ENCODE measurements at places on chromosomes 7 and 10.

DNA sequence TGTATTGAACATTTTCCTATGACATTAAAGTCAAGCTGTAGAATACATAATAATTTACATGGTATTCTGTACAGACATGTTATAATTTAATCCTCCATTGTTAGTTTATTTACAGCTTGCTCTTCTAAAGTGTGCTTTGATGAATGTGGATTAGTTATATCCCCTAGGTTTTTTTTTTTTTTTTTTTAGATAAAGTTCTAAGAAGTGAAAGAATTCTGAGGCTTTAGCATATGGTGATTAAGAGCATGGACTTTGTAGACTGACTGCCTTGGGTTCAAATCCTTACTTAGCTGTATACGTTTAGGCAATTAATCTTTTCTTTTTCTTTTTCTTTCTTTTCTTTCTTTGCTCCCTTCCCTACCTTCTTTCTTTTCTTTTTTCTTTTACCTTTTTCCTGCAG, 44.9 kb downstream of the MKLN1 start:
- no peak for DNase-seq

DNA sequence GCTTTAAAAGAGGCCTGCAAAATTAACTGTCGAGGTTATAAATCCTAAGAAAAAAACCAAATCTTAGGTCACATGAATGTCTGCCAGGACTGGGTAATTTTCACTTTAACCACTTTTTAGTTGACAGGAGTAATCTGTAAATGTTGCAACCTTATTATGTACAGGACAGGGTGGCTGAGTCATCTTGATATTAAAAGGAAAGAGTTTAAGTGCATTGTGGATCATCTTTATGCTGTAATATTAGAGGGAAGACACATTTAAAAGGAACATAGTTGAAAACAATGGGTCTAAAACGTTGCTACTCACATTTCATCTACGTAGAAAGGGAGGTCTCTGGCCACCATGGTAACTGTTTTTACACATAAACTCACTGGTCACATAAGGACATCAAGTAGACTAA, 115.5 kb downstream of the LSMEM1 start:
- DNase-seq, result no peak

- no peak for DNase-seq
Measured at GRCh38 chr7:11480143-11480542, 351.9 kb downstream of the THSD7A start.

DNA sequence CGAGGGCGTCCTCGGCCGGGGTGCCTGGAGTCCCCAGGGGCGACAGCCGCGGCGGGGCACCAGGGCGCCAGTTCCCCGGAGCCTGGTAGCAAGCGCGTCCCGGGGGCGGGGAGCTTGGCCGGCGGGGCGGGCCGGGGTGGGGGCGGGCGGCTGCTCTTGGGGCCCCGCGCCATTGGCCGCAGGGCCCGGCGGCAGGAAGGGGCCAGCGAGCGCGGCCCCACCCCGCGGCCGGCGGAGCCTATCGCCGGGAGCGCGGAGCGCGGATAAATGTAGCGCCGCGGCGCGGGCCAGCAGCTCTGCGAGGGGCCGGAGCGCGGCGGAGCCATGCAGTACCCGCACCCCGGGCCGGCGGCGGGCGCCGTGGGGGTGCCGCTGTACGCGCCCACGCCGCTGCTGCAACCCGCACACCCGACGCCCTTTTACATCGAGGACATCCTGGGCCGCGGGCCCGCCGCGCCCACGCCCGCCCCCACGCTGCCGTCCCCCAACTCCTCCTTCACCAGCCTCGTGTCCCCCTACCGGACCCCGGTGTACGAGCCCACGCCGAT, at the start of gene HHEX:
Gene HHEX, plus strand, starts transcription at position 293 of the 548 bp plus-strand sequence. Its CDS starts 32 bp downstream, at position 325.
- DNase-seq, result peak; percentile 97

DNA sequence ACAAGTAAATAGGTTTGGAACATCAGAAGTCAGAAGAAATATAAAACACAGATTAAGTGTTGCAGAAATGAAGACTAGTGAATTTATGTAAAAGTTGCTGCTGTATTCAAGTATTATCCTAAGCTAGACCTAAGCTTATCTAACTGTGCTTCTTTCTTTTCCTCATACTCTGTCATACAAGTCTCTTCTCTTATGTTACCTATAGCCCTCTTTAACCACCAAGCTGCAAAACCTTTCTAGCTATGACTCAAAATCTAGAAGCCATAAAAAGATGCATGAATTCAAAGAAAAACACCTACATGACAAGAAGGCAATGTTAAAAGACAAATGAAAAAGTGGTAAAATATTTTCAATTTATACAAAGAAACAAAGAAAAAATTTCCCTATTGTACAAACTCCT, 23.0 kb downstream of the DENND11 start:
- no peak for DNase-seq

DNA sequence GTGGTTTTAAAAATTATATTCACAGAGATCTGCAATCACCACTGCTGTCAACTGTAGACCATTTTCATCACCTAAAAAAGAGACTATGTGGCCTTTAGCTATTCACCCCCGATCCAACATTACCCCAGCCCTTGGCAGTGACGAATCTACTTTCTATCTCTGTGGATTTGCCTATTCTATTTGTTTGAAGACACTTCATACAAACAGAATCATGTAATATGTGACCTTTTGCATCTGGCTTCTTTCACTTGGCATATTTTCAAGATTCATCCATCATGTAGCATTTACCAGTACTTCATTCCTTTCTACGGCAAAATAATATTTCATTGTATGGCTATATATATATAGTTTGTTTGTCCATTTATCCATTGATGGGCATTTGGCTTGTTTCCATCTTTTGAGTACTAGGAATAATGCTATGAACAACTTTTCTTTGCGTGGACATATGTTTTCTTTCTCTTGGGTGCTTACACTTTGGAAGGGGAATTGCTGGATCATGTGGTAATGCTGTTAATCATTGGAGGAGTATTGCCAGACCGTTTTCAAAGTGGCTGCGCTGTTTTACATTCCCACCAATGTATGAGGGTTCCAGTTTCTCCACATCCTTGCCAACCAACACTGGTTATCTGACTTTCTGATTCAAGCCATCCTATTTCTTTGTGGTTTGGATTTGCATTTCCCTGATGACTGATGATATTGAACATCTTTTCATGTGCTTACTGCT, 22.3 kb downstream of the ADAMTS14 start:
- no peak for DNase-seq

- DNase-seq, result no peak
Measured at GRCh38 chr10:25758511-25758910, 175.5 kb upstream of the MYO3A start.

GRCh38 chr7:152076940-152077933, 51.8 kb downstream of the GALNT11 start:
- no peak for DNase-seq

DNA sequence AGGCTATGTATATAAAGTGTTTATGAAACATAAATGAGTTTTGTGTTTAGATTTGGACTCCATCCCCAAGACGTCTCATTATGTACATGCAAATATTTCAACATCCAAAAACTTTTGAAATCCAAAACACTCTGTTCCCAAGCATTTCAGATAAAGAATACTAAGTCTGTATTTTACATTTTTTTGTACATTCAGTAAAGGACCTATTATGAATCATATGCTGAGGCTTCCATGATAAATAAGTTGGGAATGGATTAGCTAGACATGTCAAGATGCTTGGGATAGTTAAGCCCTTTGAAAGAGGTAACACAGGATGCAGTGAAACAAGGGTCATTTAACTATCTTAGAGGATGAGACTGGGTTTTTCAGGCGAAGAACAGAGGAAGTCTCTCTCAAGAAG, 262.9 kb downstream of the SNX13 start:
- no peak for DNase-seq

DNA sequence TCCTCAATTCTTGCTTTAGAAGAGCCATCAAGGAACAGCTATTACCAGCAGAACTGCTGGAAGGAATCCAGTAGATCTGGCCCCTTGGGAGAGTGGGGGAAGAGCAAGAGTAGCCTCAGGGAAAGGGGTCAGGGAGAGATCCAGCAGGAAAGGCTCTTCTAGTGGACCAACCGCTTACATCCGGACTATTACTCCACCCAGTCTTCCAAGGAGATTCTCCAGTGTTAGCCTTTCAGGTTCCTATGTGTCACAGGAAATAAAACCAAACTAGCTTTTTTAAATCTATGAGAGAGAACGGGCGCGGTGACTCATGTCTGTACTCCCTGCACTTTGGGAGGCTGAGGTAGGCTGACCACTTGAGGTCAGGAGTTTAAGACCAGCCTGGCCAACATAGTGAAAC, 34.3 kb downstream of the TET1 start:
- no peak for DNase-seq

DNA sequence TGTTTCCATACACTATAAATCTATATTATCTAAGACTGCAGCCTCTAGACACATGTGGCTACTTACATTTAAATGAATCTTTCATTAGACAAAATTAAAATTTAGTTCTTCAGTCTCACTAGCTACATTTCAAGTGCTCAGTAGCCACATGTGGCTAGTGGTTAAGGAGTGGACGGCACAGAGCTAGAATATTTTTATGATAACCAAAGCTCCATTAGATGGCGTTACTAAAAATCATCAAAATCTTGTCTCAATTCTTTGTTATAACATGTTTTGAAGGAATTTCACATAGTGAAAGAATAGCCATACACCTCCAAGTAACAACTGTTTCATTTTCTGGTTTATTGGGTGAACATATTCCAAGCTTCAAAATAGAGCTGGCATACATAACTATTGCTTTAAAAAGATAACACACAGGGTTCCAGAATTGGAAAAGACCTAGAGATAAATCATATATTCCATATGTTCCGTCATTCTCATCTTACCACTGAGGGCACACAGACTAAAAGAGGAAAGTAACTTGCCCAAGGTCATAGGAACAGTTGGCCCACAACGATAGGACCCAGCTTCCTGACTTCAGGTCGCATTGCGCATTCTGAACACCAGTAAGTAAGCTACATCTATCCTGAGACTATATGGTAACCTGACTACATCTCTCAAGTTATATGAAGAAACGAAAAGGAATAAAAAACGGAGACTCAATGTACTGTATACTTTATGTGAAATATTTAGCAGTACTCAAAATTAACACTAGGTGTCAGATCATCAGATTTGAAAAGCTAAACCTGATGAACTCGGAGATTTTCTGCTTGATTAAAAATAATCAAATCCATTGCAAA, 66.6 kb downstream of the CAV1 start:
- DNase-seq, result peak; percentile 63

- no peak for DNase-seq
Measured at GRCh38 chr10:108982159-108982558, 941.2 kb downstream of the XPNPEP1 start.

DNA sequence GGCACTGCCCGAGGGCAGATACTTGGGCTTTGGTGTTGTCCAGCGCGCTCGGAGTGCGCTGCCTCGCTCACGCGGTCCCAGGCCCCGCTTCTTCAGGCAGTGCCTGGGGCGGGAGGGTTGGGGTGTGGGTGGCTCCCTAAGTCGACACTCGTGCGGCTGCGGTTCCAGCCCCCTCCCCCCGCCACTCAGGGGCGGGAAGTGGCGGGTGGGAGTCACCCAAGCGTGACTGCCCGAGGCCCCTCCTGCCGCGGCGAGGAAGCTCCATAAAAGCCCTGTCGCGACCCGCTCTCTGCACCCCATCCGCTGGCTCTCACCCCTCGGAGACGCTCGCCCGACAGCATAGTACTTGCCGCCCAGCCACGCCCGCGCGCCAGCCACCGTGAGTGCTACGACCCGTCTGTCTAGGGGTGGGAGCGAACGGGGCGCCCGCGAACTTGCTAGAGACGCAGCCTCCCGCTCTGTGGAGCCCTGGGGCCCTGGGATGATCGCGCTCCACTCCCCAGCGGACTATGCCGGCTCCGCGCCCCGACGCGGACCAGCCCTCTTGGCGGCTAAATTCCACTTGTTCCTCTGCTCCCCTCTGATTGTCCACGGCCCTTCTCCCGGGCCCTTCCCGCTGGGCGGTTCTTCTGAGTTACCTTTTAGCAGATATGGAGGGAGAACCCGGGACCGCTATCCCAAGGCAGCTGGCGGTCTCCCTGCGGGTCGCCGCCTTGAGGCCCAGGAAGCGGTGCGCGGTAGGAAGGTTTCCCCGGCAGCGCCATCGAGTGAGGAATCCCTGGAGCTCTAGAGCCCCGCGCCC, at the start of gene NPY:
Gene NPY, plus strand, starts transcription at position 294 of the 802 bp plus-strand sequence. CDS start 1,051 bp downstream, outside the sequence.
- DNase-seq, result no peak

DNA sequence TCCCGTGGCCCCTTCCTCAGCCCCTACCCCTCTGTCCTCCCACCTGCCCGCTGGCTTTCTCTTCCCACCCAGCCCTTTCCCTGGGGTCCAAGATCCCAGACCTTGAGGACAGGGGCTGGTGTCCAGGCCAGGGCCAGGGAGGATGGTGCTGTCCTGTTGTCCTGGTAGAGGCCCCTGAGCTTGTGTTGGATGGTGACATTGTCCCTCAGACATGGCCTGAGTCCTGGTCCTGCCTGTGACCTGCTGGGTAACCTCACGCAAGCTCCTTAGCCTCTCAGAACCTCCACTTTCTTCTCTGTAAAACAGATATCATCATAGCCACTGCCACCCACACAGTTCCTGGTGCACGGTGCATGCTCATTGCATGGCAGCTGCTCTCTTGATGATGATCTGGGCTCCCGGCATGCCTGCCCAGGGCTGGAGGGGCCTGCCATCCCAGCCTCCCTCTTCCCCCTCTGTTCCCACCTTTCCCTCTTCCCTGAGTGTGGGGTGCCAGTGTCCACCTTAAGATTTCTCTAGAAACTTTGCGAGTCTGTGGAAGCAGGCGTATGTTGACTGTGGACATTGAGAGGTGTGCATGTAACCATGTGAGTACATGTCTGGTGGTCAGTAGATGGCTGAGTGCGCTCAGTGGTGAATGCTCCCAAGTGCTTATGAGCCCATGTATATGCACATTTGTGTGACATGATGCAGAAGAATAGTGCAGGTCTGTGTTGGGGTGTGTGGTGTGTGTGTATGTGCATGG, 60.4 kb downstream of the NEURL1 start:
- peak; percentile 82 for DNase-seq

DNA sequence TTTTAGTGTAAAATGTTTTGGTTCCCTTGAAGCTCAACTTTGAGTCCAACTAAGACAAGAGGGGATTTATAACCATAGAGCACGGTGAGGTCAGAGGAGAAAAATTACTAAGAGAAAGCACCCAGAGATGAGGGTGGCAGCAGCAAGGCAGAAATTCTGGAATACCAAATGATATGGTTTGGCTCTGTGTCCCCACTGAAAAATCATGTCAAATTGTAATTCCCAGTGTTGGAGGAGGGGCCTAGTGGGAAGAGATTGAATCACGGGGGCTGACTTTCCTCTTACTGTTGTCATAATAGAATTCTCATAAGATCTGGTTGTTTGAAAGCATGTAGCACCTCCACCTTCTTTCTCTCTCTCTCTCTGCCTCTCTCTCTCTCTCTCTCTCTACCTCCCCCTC, 19.4 kb upstream of the AKR1C1 start:
- DNase-seq, result no peak

DNA sequence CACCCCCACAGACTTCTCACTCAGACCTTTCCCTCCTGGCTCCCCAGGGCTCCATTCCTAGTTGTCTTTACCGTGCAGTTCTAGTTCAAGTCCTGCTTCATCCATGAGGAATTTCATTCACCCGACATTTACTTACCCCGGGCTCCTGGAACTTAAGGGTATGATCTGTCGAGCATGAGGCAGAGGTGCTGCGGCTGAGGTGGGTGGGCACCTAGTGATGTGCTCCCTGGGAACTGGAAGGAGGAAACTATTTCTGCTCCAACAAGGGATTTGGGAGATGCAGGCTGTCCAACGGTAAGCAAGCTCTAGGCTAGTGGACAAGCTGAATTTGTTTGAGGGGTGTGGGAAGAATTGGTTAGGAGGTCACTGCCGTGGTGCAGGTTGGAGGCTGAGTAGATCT, 30.2 kb upstream of the AQP1 start:
- DNase-seq, result no peak
